Esophagus muscularis mucosa (tissue), 4 donors: ENCODE measurements at places on chromosomes 5 and 9. TPM values are rescaled to one million over a fixed set of nuclear protein-coding genes. Genes with fewer than 3 reads are reported as not detected.

The PIGO gene
- total RNA-seq: 10.6 TPM

The STC2 gene
- total RNA-seq: 72.4 TPM

DNA sequence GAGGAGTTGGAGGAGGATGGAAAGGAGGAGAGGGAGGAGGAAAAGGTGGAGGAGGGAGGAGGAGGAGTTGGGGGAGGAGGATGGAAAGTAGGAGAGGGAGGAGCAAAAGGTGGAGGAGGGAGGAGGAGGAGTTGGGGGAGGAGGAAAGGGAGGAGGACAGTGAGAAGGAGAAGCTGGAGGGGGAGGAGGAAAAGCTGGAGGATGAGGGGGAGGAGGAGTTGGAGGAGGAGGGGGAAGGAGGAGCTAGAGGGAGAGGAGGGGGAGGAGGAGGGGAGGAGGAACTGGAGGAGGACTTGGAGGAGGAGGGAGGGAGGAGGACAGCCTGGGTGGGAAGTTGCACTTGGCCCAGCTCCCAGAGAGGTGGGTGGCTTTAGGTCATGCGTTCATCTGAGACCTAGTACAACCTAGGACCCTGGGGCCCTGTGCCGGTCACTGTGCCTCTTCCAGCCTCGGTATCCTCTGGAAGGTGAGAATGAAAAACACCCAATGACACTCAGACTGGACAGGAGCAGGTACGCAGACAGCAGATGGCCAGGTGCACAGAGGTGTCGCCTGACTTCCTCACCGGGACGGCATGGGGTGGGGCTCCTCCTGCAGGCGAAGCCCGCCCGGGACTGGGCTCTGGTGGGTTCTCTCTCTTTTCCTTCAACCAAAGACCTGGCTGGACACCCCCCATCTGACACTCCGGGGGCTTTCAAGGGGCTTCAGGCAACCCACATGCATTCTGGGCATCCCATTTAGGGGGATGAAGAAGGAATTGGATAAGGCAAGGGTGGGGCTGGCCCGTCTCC lies 12.2 kb upstream of the SLC2A6 start:
- H3K4me1 ChIP-seq: peaks cover 21% of the 10 kb centered on the region
- H3K36me3 ChIP-seq: no peaks in the 10 kb centered on the region
- H3K4me3 ChIP-seq: no peak overlapping the region
- H3K27me3 ChIP-seq: no peaks in the 10 kb centered on the region
- no peak overlapping the region for H3K27ac ChIP-seq
- DNase-seq: no peak

DNA sequence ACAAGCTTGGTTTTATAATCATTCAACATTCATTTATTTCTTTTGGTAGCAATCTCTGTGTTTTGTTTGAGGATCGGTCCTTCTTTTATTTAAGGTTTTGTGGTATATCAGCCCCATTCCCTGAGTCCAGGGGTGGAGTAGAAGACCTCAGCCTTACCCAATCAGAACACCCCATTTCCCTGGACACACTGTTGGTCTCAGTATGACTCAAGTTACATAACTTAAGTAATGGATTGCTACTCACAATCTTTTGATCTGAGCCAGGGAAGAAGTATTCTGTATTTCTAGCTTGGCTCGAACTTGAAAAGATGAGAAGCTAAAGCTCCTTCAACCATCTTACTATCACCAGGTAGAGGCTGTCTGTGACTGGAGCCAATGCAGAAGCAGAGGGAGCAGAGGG lies 175.2 kb upstream of the HAPLN1 start:
- H3K27me3 ChIP-seq: no peaks in the 10 kb centered on the region
- no peak for DNase-seq
- H3K36me3 ChIP-seq: no peaks in the 10 kb centered on the region
- no peak overlapping the region for H3K27ac ChIP-seq
- peaks cover 6% of the 10 kb centered on the region for H3K4me1 ChIP-seq
